ENCODE measurements at places on chromosomes 1 and 21.

- no peak for DNase-seq
Measured at GRCh38 chr1:47487332-47487731, 49.5 kb downstream of the FOXD2 start.

DNA sequence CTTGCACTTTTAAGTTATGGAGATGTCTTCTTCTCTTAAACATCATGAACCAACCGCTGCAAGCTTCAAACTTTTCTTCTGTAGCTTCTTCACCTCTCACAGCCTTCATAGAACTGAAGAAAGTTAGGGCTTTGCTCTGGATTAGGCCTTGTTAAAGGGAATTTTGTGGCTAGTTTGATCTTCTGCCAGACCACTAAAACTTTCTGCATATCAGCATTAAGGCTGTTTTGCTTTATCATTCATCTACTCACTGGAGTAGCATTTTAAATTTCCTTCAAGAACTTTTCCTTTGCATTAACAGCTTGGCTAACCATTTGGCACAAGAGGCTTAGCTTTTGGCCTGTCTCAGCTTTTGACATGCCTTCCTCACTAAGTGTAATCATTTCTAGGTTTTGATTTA lies 43.0 kb upstream of the RGL1 start:
- DNase-seq = no peak

GRCh38 chr1:87190402-87190801 lies 138.3 kb upstream of the LMO4 start:
- DNase-seq = no peak

DNA sequence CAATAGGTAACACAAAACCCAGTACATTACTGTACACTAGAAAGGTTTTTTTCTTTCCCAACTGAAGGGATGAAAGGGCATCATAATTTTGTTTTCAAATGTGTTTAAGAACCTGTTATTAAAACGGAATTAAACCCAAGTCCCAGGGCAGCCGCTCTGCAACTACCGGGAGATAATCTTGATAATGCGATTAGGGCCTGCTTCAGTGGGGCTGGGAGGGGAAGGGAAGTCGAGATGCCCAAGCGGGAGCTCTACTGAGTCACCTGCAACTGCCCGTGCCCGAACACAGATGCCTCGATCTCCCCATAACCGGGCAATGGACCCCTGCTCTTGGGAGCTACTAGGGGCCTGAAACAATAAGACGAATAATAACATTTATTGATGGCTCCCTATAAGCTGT lies 61.4 kb downstream of the KAZN start:
- DNase-seq = no peak

GRCh38 chr21:27359141-27359540 lies 392.3 kb upstream of the ADAMTS5 start:
- no peak for DNase-seq

- DNase-seq = no peak
Measured at GRCh38 chr1:22044690-22045420, 7.7 kb upstream of the CDC42 start.

DNA sequence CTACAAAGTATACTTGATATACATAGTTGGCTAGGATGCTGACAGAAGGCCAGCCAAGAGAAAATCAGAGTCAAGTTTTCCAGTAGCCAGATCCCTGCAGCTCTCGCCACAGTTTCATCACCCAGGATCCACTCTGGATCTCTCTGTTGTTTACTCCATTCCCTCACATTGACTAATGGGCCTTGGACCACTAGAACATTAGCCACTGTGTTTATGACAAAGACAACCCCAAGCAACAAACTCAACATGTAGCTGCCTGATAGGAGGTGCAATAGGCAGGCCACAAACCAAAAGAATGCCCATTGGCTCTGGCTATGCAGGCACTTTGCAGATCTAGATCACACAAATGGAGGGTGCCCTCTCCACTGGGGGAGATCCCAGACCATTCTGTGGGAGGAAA lies 44.2 kb downstream of the ARHGEF11 start:
- DNase-seq = no peak

- no peak for DNase-seq
Measured at GRCh38 chr1:225818229-225818628, 8.3 kb downstream of the EPHX1 start.

DNA sequence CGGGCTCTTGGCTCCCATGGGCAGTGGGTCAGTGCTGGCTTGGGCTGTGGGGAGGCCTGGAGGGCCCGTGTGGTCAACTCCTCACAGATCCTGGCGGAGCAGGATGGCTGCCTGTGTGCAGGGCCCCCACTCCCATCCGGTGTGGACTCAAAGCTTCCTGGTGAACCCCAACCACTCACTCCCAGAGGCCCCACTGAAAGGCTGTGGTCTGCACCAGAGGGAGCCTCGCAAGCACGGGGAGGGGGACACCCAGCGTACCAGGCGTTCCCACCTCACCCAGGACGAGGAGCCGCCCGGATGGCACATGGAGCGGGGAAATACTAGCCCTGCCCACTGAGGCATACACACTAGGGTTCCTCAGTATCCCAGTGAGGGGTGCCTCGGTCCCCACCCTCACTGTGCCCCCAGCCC lies 75.4 kb upstream of the ACTRT2 start:
- no peak for DNase-seq

GRCh38 chr1:211951856-211952255 lies 83.5 kb downstream of the INTS7 start:
- DNase-seq = no peak

DNA sequence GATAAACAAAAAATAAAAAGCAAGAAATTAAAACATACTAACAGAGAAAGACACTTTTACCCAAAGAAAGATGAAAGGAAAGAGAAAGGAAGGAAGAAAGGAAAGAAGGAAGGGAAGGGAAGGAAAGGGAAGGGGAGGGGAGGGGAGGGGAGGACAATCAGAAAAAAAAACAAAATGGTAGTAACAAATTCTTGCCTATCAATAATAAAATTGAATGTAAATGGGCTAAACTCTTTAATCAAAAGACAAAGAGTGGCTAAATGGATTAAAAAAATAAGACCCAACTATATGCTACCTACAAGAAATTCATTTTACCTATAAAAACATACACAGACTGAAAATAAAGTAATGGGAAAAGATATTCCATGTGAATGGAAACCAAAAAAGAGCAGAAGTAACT lies 372.9 kb upstream of the NFIA start:
- DNase-seq = no peak

GRCh38 chr1:77830946-77831345 lies 51.5 kb downstream of the MIGA1 start:
- DNase-seq = no peak

DNA sequence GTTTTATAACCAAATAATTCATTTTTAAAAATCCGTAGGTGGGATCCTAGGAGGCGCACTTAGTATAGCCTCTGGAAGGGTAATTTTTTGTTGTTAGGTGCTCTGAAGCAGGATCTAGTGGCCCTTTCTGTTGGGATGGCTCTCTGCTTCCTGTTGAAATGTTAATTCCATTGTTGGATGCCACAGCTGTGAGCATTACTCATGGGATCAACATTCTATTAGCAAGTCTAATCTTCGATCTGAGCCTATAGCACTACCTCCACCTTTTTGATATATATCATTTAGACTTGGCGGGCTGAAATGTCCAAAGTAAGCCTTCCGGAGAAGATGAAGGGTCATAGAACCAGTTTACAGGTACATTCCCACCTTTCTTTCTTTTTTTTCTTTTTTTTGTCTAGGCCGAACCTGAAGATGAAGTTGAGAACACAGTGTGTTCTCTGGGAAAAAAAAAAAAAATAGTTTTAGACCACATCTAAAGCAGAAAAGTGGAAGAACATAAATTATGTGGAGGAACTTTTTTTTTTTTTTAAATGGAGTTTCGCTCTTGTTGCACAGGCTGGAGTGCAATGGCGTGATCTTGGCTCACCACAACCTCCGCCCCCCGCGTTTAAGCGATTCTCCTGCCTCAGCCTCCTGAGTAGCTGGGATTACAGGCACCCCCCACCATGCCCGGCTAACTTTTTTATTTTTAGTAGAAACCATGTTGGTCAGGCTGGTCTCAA lies 1.4 kb downstream of the CXADR start:
- no peak for DNase-seq

- DNase-seq = no peak
Measured at GRCh38 chr21:34092262-34092921, 19.0 kb downstream of the MRPS6 start.

GRCh38 chr1:156491151-156491949 lies 9.2 kb downstream of the MEF2D start:
- no peak for DNase-seq

- DNase-seq = no peak
Measured at GRCh38 chr1:28136922-28137613, 39.4 kb downstream of the PTAFR start.

DNA sequence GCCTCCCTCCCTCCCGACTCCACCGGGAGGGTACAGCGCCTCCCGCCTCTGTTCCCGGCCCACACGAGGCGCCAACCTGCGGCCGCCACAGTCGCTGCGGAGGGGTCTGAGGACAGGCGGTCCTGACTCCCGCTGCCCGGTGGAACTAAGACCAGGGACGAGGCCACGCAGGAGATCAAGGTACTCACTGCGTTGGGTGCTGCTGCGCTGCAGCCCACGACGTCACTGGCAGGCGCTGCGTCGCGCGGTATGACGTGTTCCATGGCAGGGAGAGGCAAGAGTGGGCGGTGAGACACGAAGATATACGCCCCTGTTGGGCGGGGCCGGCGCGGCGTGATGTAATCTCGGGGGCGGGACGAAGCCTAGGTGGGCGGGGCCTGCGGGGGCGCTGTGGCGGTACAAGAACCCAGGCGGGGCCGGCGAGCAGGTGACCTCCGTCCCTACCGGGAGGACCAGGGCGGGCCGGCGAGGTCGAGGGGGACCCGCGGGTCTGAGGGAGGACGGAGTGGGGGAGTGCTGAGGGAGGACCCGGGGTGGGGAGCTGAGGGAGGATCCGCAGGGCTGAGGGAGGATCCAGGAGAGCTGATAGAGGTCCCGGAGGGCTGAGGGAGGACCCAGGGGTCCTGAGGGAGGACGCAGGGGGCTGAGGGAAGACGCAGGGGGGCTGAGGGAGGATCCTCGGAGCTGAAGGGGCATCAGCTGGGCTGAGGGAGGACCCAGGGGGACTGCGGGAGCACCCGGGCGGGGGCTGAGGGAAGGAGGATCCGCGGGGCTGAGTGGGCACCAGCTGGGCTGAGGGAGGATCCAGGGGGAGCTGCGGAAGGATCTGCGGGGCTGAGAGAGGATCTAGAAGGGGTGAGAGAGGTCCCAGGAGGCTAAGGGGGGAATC lies at the start of gene MRPL55:
MRPL55 (minus strand) TSS at position 227 of the 889 bp plus-strand sequence. CDS start 1,039 bp downstream, outside the sequence.
- DNase-seq = peak; percentile 99

GRCh38 chr1:50158421-50158820 lies 49.7 kb downstream of the ELAVL4 start:
- DNase-seq = no peak
